ENCODE measurements at places on chromosomes 3 and 15.
A peak's percentile ranks its signal among the peaks of the same experiment; 100 is the strongest.

DNA sequence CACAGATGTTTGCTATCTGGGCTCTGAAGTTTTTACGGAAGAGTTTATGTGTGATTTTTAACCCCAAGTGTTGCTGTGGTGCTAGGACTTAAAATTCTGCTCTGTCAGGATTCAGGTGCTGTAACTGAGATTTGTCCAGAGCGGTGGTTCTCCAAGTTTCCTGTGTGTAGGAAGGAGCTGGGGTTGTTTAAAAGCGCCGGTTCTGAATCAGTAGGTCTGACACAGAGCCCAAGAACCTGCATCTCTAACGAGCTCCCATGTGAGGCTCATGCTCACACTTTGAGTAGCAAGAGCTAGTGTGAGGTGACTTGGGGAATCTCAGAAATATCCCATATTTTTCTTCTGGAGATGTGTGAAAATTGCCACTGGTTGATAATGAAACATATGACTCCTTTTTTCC, 325.5 kb downstream of the SATB1 start:
- peak; percentile 12 for DNase-seq

- no peak for DNase-seq
Measured at GRCh38 chr3:1963896-1964295, 134.8 kb upstream of the CNTN4 start.

- peak; percentile 41 for DNase-seq
Measured at GRCh38 chr3:159263750-159264553, 462.1 kb downstream of the MFSD1 start.

DNA sequence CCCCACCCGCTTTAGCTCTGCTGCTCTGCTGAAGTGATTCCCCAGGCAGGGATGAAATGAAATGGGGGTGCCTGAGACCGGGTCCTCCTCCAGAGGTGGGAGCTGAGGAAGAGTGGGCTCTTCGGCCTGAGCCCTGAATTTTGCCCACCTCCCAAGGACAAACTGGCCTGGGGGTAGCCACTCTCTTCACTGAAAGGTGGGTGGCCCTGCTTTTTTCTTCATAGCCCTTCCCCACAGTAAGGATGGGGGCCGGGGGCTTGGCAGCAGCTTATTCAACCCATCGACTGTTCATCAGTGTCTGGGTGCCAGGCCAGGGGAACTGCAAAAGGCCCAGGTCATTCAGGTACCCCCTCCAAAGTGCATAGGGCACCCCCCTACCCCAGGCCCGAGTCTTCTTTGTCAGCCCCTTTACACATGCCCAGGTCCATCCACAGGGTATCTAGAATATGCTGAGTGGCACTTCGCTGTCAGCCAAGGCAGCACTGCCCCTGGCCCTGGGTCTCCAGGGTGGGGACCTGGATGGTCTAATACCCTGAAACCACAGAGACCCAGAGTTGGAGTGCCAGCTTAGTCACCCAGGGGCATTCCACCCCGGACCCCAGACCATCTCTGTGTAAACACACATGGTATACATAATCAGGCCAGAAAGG, 7.9 kb downstream of the SCN5A start:
- no peak for DNase-seq

- DNase-seq: no peak
Measured at GRCh38 chr3:160069986-160070385, 81.4 kb downstream of the IL12A start.

GRCh38 chr3:16982460-16982859, 97.7 kb downstream of the PLCL2 start:
- DNase-seq: no peak

- no peak for DNase-seq
Measured at GRCh38 chr3:139846729-139847128, 88.3 kb upstream of the CLSTN2 start.

- DNase-seq: peak; percentile 67
Measured at GRCh38 chr3:184334470-184335158, 2.8 kb upstream of the FAM131A start.

- no peak for DNase-seq
Measured at GRCh38 chr3:54538346-54538745, 389.5 kb downstream of the LRTM1 start.

- DNase-seq: no peak
Measured at GRCh38 chr3:105516972-105517371, 150.3 kb downstream of the ALCAM start.

GRCh38 chr3:100697172-100697571, 12.1 kb upstream of the TFG start:
- no peak for DNase-seq

GRCh38 chr3:84755860-84756259, 202.9 kb upstream of the CADM2 start:
- no peak for DNase-seq

DNA sequence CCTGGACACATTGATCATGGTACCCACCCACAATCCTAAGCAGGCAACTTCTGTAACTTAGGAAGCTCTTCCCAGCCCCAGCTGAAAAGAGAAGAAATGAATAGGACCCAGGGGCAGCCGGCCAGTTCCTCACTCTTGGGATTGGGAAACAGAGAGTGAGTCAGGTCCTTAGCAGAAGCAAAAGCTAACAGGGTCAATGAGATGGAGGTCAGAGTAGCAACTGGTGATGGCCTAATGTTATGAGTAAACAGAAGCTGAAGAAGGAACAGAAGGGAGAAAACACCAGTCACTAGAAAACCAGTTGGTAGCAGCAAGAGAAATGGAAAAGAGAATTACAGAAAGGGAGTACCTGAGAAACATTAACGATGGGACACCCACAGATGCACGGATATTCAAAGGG, 20.0 kb downstream of the RIOX2 start:
- DNase-seq: peak; percentile 74

DNA sequence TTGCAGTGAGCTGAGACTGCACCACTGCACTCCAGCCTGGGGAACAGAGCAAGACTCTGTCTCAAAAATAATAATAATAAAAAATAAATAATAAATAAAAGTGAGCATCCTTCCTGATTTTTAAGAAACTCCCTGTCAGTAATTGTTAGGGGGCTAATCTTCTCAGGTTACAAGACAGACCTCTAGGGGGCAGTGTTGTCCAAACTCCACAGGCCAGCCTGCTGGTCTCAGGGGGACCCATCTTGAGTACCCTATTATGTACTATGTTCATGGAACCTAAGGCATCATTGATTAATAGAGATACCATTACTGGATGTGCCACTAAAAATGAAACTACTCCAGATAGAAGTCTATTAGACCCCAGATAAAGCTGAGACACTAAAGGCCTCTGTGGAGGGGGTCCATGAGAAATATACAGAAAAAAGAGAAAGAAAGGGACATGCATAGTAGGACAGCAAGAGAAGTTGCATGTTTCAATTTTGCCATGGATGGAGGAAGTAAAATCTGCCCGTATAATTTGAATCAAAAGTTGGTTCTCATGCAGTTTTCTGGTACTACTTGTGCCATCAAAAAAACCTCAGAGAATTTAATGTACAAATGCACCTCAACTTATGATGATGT, 85.5 kb upstream of the CDV3 start:
- no peak for DNase-seq

DNA sequence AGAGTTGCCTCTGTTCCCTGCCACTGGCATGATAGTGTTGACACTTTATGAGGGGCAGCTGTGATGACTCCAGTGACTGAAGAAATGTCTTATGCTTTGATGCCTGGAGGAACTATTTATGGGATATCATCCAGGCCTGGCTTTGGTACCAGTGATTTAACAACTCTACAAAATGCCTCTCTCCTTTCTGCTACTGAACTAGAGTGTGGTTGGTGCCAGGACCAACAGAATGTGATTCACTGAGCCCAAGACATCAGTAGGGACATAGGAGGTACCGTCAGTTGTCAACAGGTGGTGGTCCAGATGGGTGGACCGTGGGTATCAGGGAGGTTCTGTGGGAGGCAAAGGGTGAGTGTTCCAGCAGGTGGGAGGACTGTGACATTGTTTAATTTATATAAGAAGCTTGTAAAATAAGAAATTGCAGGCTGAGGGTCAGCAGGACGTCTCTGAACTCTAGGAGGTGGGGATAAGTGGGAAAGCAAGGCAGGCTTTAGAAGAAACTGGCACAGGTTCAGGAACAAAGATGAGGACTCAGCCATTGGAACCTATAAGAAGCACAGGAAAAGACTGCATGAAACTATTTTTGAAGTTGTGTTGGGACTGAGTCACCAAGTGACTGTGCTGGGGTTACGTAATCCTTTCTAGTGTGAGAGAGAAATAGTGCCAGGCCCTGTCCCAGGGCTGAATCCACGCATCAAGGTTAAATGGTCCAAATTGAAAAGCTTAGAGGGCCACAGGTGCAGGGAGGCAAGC, 28.5 kb upstream of the SLC7A14 start:
- peak; percentile 87 for DNase-seq

- no peak for DNase-seq
Measured at GRCh38 chr15:78197632-78198031, 36.7 kb downstream of the ACSBG1 start.

DNA sequence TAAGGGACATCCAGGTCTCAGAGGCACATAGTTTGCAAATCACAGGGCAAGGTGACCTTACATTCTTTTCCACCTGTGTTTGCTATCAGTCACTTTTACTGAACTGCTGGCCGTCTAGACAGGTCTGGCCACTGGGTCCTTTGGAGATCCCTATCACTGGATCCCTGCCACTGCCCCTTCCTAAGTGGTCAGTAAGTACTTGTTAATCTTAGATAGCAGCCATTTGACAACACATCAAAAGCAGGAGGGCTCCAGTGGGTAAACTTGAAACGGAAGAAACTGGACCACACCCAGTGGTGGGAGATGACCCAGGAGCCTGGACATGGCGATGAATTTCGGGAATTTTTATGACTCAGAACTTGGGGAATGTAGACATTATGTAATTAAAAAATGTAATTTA, 28.9 kb upstream of the RASGRP1 start:
- no peak for DNase-seq

DNA sequence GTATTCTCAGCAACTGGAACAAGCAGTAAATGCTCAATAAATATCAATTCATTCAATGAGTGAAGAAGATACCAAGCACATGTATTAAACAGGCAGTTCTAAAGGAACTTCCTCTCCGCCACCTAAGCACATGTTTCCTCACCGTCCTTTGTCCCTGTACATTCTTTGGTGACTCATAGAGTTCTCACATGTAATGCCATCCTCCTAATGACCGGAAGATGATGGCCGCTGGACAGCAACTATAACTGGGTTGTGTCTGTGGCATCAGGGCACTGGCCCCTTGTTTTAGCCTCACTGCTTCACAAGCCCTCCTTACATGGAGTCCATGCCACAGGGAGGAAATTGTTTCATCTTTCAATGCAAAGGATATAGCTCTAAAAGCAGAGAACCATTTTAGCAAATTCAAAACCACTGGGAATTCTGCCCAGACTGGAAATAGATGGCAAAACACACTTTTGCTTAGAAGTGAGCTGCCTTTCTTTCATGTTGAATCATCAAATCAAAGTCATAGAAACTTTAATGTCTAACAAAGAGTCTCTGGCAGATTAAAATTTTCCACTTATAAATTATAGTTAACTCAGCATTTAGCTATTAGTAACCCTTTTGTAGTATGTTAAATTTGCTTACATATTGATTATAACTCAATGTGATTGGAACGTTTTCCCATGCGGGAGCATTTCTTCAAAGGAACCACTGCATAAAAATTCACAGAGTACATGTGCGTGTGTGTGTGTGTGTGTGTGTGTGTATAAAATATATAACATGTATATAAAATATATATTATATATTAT, 74.1 kb downstream of the GAP43 start:
- DNase-seq: no peak

DNA sequence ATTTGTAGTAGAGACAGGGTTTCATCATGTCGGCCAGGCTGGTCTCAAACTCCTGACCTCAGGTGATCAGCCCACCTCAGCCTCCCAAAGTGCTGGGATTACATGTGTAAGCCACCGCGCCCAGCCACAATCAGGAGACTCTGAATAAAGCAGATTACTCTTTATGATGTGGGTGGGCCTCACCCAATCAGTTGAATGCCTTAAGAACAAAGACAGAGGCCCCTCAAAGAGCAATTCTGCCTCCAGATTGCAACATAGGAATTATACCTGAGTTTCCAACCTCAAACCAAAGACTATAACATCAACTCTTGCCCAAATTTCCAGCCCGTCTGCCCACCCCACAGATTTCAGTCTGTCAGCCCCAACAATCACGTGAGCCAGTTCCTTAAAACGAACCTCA, 18.8 kb upstream of the FAM174B start:
- DNase-seq: no peak
